ENCODE measurements at places on chromosomes 12 and 14.

DNA sequence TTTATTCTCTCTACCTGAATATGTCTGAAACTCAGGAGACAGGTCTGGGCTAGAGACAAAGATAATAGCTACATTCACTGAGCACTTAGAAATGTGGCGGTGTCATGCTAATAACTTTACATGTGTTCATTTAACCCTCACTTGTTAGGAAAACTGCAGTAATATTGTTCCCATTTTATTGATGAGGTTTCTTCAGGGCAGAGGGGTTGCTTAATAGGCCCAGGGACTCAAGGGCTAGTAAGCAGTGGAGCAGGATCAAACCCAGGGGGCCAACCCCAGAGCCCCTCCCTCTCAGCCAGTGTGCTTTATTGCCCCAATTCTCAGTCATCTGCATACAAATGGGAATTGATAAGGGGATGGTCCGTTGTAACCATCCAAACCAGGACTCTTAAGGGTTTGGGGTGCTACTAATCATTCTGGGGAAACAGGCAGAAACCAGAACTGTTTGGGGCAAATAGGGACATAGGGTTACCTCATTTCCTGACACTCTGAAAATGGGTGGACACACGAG lies 142.8 kb upstream of the AMIGO2 start:
- no peak for DNase-seq

GRCh38 chr12:132454193-132454932 lies 35.6 kb upstream of the FBRSL1 start:
- no peak for DNase-seq

- no peak for DNase-seq
Measured at GRCh38 chr14:99009871-99010270, 262.1 kb downstream of the BCL11B start.

- DNase-seq: no peak
Measured at GRCh38 chr12:104998423-104999346, 12.6 kb downstream of the NOPCHAP1 start.

DNA sequence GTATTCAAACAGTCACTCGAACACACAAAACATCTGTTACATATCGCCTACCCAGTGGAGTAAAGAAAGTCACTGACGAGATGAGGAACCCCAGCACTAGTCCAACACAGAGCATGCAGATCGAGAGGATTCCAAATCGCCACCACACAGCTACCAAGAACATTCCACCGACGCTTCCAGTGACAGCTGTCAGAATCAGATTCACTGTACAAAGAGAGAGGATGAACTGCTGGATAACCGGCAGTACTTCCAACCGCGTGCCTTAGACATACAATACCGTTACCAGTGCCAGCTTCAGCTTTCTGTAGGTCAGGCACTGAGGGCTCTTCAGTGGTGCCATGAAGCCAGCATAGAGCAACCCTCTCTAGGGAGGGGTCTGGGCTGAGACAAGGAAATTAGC lies 34.5 kb downstream of the TM7SF3 start:
- DNase-seq: no peak

GRCh38 chr12:84701041-84701440 lies 211.6 kb downstream of the SLC6A15 start:
- DNase-seq: no peak

DNA sequence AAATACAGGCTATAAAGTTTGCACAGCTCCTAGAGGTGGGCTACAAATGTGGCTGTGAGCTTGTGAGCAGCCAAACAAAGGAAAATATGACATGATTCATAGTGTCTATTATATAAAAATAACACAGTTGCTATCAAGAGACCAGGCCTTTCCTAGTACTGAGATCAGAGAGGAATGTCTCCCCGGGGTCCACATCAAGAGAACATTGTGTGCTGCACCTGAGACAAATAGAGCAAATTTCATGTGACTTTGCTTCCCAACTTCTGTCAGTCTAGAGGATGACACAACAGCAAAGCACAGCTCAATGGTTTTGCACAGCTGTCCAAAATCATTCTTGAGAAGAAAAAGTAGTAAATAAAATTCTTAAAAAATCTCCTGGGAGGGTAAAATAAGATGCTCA lies 297.5 kb upstream of the PRKD1 start:
- no peak for DNase-seq

DNA sequence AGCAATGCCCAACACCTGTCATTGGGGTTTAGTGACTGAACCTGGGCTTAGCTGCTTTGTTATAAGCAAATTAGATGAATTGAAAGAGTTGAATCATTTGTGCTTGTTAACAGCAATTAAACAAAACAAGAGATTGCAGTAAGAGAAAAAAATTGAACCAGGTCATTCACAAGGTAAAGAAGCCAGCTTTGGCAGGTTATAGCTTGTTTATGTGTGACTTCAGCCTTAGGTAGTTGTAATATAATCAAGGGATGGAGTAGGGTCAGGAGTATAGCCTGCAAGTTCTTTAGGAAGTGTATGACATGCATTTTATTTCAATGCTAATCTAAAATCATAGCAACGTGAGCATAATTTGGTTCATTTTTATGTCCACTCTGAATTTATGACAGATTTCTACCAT lies 63.4 kb upstream of the PLEKHG3 start:
- no peak for DNase-seq

GRCh38 chr12:115968211-115968610 lies 309.3 kb downstream of the MED13L start:
- no peak for DNase-seq

DNA sequence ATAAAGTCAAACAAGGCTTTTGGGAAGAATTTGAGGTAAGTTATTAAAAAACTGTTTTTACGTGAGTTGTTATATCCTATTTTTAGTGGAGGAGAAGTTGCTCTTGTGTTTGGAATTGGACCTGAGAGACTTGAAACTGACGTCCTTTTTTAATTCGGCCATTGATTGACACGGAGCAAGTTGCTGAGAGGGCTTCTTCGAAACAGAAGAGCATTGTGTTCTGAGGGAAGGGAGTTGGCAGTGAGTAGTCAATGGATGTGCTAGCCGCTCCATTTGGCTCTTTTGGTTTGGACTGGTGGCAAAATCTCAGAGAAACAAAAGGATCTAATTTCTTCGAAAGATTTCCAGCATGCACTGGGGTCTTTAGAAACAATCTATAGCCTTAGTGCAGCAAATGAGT lies 37.3 kb downstream of the PTPN11 start:
- no peak for DNase-seq

DNA sequence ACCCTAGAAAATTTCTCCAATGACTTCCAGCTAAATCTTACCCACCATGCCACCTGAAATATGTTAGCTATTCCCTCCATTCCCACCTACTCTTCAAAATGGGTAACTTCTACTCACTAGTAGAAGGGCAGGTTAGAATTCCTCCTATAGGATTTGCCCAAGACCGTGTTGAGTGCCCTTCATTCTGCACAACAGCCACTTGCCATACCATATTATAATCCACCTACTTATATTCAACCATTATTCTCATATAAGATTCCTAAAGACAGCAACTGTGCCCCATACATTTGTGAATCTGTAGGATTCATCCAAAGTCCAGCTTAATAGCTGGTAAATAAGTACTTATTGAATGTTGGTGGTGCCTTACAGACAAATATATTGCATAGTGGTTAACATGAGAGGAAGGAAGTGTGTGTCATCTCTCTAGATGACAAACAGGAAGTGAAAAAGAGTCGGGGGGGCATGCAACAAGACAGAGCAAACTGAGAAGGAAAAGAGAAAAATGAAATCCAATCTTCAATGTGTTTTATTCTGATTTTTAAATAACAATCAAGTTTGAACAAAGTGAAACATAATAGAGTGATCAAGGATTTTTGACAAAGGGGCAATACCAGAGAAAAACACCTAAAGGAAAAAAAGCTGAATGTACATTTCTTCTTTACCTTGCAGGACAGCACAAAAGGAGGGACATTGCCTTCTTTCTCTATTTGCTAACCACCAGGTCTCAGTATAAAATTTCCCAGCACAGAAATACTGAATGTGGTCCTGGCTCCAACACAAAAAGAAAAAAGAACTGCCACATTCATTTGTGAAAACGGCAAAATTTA lies 389.3 kb upstream of the USP15 start:
- no peak for DNase-seq

GRCh38 chr14:37246427-37246829 lies 48.7 kb downstream of the MIPOL1 start:
- no peak for DNase-seq

DNA sequence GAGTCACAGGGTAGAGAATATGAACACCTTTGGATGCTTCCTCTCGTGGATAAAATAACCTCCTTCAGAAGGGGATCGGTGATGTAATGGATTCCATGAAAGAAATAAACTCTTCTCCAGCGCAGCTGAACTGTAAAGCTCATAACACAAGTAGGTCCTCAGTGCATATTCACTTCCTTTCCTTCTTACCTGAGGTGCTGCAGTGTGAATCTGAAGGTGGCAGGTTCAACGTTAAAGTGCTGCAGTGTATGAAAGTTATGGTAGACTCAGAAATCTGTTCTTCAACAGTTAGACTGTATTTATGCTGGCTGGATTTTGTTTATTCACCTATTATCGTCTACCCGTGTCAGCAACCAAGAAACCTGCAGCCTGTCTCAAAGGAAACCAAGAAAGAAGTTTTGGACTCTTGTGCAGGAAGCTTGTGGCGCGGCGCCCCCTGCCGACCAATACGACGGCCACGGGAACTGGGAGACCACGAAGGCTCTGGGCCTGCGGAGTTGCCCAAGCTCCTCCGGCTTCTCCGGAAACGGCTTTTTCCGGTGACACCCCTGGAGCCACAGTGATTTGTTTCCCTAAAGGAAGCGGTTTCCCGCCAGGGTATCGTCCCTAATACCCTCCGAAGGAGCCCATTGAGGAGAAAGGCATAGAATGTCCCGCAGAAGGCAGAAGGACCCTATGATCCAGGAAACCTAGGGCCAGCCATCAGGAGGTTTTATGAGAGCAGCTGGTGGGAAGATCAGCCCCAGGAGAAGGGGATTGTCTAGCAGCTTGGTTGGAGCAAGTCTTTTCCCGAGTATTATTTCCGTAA lies 17.6 kb upstream of the RNASE3 start:
- DNase-seq: no peak

DNA sequence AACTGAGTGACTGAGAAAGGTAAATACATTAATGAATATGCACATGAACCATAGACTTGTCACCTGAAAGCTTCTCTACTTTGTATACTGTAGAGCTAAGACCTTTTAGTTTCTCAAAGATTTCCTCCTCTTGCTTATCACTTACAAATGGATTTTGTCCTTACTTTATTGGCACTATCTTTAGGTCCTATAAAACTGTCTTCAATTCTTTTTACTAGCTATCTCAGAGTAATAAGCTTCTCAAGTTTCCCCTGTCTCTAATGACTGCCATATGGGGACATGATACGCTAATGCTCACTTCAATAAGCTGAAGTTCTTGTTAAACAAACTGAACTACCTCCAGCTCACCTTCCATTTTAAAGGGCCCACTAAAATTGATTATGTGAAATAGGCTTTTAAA lies 468.2 kb upstream of the CCDC196 start:
- no peak for DNase-seq

GRCh38 chr12:18158774-18159557 lies 69.0 kb upstream of the RERGL start:
- no peak for DNase-seq

DNA sequence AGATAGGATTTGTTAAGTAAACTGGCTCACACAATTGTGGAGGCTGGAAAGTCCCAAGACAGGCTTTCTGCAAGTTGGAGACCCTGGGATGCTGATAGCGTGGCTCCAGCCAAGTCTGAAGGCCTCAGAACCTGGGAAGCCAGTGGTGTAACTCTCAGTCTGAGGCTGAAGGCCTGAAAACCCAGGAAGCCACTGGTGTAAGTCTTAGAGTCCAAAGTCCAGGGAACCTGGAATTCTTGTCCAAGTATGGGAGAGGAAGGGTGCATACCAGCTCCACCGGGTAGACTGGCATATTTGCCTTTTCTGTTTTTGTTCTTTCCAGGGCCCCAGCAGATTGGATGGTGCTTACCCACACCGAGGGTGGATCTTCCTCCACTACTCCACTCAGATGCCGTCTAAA lies 18.1 kb downstream of the GMFB start:
- no peak for DNase-seq

GRCh38 chr14:63996625-63997220 lies 143.9 kb downstream of the SYNE2 start:
- no peak for DNase-seq

DNA sequence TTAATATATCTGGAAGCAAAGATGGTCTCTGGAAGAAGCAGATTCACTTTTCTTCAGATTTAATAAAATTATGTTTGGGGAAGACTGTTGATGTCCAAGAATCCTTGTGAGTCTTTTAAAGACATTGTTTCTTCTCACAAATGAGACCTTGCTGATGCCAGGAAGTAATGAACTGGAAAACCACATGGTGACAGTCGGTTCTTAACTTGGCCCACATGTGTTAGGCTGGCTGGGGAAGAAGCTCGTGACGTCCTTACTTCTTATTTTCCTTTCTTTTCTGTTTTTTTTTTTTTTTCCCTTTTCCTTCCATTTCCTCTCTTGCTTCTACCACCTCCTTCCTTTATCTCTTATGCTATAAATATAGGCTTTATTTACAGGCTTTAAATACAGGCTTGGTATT lies 950.2 kb downstream of the BCL11B start:
- DNase-seq: no peak

- no peak for DNase-seq
Measured at GRCh38 chr14:104982548-104983230, 2.9 kb upstream of the CLBA1 start.

- no peak for DNase-seq
Measured at GRCh38 chr12:64265839-64266238, 43.7 kb upstream of the KICS2 start.

- DNase-seq: no peak
Measured at GRCh38 chr12:104060791-104061190, 3.5 kb upstream of the HCFC2 start.

GRCh38 chr12:14442221-14442881 lies 76.9 kb downstream of the ATF7IP start:
- no peak for DNase-seq

DNA sequence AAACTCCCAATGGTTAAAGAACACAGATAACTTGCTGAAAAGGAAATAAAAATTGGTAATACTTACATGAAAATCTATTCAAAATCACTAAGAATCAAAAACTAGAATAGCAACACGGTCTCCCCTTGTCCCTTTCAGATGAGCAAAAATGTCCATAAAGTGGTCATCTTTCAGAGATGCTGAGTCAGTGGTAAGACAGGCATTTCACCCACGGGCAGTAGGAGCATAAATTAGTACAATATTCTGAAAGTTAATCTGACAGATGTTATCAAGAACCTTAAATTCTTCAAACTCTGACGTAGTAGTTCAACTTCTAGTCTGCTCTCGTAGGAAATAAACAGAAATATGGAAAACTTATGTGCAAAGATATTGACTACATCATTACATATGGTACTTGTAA lies 33.1 kb upstream of the GNPNAT1 start:
- DNase-seq: no peak

DNA sequence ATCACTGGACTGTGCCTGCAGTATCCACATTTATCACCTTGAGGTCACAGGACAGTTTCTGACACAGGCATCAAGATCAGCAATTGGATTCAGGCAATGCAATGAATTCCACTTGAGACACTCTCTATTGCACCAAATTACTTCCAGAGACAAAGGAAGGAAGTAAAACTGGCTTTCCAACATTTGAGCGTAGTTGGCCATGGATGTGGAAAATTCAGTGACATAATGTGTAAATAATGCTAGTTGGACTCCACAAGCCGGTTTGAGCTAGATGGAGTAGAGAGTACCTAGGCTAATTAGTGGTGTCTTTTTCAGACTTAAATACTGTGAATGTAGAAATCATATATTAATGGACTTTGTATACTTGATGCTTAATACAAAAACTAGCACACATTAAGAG lies 168.3 kb upstream of the SYT1 start:
- DNase-seq: no peak
